Esophagus squamous epithelium (tissue), 5 donors: ENCODE measurements at places on chromosomes 6 and 20.

- no peak for DNase-seq
These were observed 6.4 kb upstream of the CST7 start for GRCh38 chr20:24942679-24943078.

GRCh38 chr6:113980937-113981554 is 10.1 kb upstream of the HDAC2 start:
- no peak for DNase-seq

DNA sequence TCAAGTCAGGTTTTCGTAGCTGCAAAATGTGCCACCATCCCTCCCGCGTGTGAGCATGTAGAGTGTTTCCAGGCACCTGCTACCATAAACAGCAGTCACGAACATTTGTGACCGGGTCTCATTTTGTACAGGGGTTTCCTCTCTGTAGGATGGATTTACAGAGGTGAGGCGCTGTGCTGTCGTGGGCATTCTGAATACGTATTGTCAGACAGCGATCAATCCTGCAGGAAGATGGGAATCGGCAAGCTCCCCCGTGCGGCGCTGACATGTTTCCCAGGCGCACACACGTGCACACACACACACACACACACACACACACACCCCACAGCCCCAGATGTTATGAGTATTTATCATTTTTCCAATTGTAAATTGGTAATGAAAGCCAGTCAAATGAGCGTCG is 15.8 kb downstream of the ANKRD60 start:
- DNase-seq = no peak

- no peak for DNase-seq
These were observed 13.8 kb downstream of the ULBP3 start for GRCh38 chr6:150055131-150055530.

- DNase-seq = no peak
These were observed 157.6 kb downstream of the NFATC2 start for GRCh38 chr20:51384875-51385274.

GRCh38 chr6:33419580-33420490 is at the start of gene SYNGAP1:
Gene SYNGAP1 (plus strand): TSS chr6:33420065. CDS start chr6:33420265, 200 bp downstream.
- DNase-seq = no peak

GRCh38 chr6:167030222-167031072 is 31.2 kb downstream of the CEP43 start:
- no peak for DNase-seq

GRCh38 chr6:144415014-144415413 is 129.9 kb downstream of the UTRN start:
- DNase-seq = no peak

- no peak for DNase-seq
These were observed 27.4 kb downstream of the RREB1 start for GRCh38 chr6:7134999-7135745.

DNA sequence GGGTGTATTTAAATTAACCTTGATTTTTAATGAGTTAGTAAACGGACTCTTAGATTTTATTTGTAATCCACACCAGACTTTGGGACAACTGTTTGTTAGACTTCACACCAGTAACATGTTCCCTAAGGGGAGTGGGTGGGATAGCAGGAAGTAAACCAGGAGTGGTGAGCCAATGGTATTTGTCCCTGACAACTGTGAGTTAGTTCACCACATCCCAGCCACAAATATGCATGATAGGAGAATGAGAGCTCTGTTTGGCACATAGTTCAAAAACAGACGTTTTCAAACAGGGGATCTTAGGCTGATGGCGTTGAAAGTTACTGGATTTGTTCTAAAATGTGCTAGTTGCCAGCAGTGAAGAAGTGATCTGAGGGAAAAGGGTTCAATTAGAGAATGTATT is 18.7 kb upstream of the COL10A1 start:
- no peak for DNase-seq

DNA sequence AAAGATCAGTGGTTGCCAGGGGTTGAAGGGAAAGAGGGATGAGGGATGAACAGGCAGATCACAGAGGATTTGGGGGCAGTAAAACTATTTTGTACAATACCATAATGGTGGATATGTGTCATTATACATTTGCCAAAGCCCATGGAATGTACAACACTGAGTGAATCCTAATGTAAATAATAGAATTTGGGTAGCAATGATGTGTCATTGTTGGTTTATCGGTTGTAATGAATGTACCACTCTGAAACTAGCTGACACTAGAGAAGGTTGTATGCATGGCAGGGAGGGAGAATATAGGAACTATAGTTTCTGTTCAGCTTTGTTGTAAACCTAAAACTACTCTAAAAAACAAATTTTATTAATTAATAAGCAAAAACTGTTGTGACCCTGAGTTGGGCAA is 17.8 kb upstream of the ASF1A start:
- no peak for DNase-seq

DNA sequence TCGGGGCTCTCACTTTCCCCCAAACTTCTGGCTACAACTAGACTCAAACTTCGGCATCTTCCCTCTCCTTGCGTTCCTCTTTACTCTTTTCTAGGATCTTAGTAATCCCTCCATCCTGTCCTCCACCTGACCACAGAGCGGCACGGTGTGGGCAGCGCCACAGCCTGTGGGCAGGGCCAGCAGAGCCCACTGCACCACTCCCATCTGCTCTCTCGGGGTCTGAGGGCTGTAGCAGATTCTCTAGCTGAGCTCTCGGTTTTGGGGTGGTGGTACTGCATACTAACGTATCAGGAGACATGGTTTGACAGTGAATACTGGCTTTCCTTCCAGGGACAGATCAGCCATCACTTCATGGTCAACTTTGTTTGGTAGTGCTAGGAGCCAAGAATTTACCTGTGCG is 57.4 kb downstream of the EZR start:
- no peak for DNase-seq

- no peak for DNase-seq
These were observed 211.9 kb downstream of the PREX1 start for GRCh38 chr20:48615871-48616270.

DNA sequence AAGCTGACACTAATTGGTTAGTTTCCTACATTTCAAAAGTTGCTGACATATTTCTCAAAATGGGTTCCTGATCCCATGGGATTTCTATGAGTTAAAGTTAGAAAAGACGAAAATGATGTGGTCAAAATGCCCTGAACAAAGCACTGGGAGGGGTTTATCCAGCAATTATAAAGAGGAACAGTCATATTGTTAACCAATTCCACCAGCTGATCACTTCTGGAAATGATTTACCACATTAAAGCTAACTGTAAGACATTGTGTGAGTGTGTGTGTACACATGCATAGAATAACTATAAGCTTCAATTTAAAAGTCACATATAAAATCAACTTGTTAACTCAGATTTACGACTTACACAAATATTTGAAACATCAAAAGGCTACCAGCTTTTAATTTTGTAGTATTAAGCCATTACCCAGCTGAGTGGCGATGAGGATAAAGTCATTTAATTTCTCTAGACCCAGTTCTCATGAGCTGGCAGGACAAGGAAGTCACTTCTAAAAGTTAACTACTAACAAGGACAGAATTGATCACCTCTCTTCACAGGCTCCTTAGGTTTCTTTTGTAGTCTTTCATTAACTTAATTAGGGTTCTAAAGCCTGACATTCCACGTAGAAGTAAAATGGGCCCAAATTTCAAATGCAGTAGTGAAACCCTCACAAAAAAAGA is 40.4 kb downstream of the MAN1A1 start:
- no peak for DNase-seq

DNA sequence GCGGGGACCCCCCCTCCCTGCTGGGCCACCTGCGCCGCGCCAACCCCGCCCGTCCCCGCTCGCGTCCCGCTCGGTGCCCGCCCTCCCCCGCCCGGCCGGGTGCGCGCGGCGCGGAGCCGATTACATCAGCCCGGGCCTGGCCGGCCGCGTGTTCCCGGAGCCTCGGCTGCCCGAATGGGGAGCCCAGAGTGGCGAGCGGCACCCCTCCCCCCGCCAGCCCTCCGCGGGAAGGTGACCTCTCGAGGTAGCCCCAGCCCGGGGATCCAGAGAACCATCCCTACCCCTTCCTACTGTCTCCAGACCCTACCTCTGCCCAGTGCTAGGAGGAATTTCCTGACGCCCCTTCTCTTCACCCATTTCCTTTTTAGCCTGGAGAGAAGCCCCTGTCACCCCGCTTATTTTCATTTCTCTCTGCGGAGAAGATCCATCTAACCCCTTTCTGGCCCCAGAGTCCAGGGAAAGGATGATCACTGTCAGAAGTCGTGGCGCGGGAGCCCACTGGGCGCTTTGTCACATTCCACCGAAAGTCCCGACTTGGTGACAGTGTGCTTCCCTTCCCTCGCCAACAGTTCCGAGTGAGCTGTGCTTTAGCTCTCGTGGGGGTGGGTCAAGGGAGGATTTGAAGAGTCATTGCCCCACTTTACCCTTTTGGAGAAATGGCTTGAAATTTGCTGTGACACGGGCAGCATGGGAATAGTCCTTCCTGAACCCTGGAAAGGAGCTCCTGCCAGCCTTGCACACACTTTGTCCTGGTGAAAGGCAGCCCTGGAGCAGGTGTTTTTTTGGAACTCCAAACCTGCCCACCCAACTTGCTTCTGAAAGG is 2.1 kb downstream of the VEGFA start:
- DNase-seq = no peak

GRCh38 chr6:71465096-71465495 is 176.5 kb downstream of the OGFRL1 start:
- DNase-seq = no peak

GRCh38 chr6:94636780-94637385 is 940.5 kb upstream of the MANEA start:
- DNase-seq = no peak

DNA sequence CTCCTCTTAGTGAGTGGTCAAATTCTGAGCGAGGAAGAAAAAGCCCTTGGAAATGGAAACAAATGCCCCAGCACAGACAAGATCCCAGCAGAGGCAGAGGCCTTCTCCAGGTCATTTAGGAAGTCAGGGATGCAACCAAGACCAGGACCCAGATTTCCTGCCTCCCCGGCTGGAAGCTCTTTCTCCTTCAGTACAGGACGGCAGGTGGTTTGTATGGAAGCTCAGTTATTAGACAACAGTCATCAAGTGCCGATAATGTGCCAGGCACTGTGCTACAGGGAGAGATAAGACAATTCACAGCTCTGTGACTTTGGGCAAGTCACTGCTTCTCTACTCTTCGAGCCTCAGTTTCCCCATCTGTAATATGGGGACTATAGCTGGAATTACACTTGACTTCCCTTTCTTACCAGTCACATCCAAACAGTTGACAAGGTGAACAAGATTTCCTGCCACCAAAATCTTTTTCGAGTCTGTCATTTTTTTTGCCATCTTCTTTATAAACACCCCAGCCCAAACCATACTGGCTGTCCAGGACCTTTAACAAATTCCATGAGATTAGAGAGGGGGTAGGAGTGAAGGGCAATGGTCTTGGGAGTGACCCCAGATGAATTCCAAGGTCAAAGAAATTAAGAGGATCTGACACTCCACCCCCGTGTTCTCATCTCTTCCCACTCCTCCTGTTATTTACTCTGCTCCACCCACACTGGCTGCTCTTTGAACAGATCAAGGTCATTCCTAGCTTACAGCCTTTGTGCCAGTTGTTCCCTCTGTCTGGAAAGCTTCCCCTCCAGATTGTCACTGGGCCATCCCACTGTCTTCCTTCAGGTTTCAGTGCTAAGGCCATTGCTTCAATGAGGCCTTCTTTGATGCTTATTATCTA is 6.0 kb downstream of the MMP9 start:
- no peak for DNase-seq

DNA sequence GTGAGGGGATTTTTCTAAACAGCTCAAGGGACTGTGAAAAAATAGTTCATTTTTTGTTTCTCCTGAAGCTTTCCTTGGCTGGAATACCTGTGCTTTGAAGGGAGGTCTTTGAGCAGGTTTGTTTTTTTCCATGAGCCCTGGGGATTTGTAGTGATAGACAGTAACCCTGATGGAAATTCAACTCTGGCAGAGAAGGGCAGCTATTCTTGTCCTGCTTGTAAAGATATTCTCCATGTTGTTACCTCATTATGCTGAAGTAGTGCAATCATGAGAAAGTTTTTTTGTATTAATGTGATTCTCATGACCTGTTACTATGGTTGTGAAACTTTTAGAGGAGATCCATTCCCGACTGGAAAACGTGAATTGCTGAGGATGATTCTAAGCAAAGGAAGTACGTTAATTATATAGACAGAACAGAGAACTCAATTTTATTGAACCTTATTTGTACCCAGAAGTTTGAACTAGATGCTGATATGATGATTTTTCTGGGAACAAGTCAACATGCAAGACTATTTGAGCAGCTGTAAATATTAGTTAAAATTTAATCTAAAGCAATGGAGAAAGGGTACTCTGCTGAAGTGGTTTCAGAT is 12.5 kb downstream of the UTRN start:
- DNase-seq = no peak

GRCh38 chr6:170211404-170212025 is 79.4 kb downstream of the DLL1 start:
- DNase-seq = no peak

GRCh38 chr20:830011-830521 is 3.4 kb upstream of the FAM110A start:
- DNase-seq = no peak
